ENCODE measurements at places on chromosomes 6 and 20.

DNA sequence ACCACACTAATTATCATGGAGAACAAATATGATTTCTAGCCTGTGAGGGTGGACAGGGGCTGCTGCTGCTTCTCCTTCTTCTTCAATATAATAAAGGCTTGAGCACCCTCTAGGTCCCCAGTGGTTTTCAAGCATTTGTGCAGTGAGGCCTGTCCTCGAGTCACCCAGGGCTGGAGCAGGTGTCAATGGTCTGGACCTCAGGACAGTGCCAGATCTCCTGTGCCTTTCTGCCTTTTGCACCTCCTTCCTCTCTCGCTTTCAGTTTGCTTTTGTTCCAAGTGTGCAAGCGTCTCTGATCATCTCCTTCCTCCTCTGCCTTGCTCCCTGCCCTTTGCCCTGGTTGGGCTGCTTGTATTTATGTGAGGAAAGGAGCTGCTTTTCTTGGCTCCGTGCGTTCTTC is 152.2 kb upstream of the SYNDIG1 start:
- no peak for DNase-seq

- no peak for DNase-seq
Measured at GRCh38 chr6:160398674-160399271, 50.6 kb downstream of the SLC22A3 start.

- DNase-seq, result no peak
Measured at GRCh38 chr6:14055541-14055940, 62.0 kb upstream of the CD83 start.

DNA sequence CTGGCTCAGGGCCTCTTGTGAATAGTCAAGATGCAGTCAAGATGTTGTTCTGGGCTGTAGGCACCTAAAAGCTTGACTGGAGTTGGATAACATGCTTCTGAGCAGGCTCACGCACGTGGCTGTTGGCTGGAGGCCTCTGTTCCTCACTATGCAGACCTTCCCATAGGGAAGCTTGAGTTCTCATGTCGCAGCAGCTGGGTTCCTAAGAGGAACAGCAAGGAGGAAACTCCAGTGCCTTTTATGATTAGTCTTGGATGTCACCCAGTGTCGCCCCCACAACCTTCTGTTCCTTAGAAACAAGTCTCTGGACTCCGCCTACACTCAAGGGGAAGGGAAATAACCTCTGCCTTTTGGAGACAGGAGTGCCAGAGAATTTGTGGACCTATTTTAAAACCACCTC is 210.7 kb downstream of the BCAS1 start:
- no peak for DNase-seq

GRCh38 chr20:43750774-43751166 is 24.0 kb upstream of the GTSF1L start:
- DNase-seq, result no peak

GRCh38 chr6:134863763-134864510 is 86.0 kb downstream of the ALDH8A1 start:
- DNase-seq, result no peak

- no peak for DNase-seq
Measured at GRCh38 chr20:6576726-6577125, 190.8 kb upstream of the BMP2 start.

DNA sequence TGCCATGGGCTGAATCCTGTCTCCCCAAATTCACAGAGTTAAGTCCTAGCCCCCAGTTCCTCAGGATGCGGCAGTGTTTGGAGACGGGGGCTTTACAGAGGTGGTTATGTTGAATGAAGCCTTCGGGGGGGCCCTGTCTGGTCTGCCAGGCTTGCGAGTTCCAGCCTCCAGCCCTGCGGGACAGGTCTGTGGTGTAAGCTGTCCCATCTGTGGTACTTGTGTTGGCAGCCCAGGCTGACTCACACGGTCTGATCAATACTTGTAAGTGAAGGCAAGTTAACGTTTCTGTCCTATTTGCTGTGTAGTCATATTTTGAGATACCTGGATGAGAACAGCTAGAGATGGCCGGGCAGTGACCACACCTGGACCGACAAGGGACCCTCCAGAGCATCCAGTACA is 51.8 kb upstream of the GPR31 start:
- no peak for DNase-seq

- DNase-seq, result no peak
Measured at GRCh38 chr6:70222439-70222749, 80.5 kb downstream of the COL9A1 start.

DNA sequence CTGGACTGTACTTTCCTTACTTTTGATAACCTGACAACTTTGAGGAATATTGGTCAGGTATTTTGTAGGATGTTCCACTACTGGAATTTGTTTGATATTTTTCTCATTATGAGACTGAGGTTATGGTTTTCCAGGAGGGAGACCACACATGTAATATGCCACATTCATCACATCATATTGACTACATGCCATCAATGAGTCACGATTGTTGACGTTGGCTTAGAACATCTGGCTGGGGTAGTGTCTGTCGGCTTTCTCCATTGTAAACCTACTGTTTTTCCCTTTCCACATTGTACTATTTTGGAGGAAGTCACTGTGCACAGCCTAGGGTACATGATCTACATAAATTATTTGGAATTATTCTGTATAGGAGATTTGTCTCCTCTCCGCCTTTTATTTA is 1.4 kb upstream of the STX11 start:
- no peak for DNase-seq

GRCh38 chr6:16828058-16828457 is 66.8 kb upstream of the ATXN1 start:
- no peak for DNase-seq

GRCh38 chr6:70061546-70061945 is 195.2 kb downstream of the COL19A1 start:
- DNase-seq, result no peak

- peak; percentile 71 for DNase-seq
Measured at GRCh38 chr6:44662461-44663121, 275.1 kb downstream of the CDC5L start.

GRCh38 chr20:47490795-47491194 is 10.9 kb upstream of the NCOA3 start:
- no peak for DNase-seq

DNA sequence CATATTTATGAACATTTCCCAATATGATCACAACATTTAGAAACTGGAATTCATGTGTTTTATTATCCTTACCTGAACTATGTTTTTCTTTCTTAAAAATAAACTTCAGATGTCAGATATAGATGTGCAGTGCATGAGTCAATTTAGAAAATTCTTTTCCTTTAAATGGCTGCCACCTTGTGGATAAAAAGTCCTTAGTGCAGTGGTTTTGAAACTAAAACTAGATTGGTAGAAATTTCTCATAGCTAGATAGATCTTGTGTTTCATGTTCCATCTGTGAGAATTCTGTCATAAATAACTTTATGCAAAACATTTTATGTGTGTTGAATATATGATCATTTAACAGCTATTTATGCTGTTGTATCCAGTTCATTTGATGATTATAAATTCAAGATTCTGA is 134.9 kb downstream of the KLHL32 start:
- no peak for DNase-seq

DNA sequence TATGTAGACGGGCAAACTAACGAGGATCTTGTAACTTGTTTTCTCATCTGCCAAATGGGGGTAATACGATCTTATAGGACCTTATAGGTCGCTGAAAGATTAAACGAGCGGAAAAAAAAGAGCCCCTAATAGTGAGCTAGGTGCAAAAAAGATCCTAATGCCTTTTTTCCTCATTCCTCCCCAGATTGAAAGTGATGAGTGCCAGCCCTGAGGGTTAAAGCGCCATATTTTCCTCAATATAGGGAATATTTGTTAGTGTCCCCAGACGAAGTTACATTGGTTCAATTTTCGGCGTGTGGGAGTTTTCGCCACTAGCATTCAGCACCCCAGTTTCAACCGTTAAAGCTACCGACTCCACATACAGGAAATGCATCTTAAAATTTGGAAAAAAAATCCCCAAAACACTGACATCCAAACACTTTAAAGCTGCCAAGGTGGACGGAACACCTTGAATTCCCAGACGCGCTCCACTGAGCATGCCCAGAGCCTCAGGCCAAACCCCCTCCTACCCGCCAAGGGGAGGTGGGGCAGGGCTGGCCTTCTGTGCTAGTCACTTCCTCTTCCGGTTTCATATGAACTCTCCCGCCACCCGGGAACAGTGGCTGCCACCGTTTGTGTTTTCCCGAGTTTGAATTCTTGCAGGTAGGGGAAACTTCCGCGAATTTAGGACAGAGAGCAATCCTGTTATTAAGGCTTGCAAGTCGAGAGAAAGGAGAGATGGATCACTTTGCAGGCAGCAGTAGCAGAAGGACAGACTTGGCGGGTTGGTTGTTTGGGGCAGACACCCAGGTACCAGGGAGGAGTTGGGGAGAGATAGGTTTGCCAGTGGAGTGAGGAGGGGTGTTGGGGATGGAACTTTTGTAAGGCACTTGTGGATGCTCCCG is at the start of gene PRIM2:
PRIM2 (plus strand) TSS at position 571 of the 884 bp plus-strand sequence. CDS start 816 bp downstream, outside the sequence.
- DNase-seq, result no peak

GRCh38 chr6:144931172-144932035 is 646.3 kb downstream of the UTRN start:
- no peak for DNase-seq

GRCh38 chr6:21914121-21914973 is 320.8 kb downstream of the SOX4 start:
- no peak for DNase-seq

DNA sequence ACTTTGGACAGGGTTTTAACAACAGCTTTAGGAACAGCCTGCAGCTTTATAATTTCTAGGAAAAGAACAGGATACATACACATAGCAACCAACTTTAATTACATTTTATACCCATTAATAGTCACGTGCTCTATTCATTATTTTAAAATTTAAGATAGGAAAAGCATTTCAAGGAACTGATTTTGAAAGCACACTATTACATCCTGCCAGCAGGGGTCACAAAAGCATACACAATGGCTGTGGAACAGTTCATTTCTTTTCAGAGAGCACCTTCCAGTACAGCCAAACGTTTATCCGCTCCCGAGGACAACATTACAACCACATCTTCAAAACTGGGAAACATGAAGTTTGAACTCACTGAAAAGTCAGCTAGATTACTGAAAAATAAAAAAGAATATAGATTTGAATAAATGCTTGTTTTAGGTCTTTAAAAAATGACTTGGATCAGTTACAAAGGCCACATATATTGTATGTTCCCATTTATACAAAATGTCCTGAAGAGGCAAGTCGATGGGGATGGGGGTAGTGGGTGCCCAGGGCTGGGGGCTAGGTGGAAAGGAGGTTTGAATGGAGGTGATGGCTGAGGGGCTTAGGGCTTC is 104.6 kb upstream of the EXOC2 start:
- DNase-seq, result no peak

DNA sequence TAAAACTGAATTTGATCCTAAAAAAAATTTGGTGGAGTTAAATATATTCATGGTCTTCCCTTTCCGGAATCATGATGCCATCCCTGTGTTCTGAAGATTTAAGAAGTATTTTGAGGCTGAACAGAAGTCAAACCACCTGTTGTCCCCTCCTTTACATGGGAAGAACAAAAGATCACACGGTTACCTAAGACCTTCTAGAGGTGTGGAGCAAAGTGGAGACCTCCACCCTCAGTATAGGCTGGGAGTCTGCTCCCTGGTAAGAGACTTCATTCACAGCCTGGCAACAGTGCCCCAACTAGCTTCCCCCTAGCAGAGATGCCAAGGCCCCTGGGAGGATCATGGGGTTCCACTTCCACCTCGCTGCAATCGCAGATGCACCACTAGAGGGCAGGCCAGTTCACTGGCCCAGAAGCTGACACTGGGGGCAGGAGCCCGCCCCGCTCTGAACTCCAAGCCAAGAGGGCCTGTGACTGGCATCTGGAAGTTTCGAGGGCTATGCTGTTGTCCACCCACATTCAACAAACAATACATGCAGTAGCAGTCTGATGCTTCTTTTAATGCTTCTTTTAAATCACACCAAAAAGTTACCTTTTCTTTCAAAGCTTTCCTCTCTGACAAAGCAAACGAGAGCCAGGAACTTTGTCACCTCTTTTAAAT is 19.5 kb upstream of the UBE2J1 start:
- no peak for DNase-seq

DNA sequence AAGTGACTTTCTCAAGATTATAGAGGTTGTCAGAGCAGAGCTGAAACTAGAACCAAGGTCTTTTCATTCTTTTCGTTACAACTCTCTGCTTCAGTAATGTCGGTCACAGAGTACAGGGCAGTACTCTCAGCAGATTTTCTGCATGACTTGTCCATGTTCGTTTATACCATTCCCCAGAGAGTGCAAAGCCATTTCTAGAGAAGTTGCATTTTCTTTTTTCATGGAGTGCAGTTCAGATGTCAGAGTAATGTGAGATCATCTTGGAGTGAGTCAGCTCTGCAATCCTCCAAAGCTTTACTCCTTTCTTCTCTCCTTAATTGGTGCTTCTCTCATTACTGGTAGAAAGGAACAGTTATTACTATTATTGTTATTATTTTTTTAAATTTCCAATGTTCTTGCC is 115.6 kb upstream of the B3GAT2 start:
- no peak for DNase-seq

DNA sequence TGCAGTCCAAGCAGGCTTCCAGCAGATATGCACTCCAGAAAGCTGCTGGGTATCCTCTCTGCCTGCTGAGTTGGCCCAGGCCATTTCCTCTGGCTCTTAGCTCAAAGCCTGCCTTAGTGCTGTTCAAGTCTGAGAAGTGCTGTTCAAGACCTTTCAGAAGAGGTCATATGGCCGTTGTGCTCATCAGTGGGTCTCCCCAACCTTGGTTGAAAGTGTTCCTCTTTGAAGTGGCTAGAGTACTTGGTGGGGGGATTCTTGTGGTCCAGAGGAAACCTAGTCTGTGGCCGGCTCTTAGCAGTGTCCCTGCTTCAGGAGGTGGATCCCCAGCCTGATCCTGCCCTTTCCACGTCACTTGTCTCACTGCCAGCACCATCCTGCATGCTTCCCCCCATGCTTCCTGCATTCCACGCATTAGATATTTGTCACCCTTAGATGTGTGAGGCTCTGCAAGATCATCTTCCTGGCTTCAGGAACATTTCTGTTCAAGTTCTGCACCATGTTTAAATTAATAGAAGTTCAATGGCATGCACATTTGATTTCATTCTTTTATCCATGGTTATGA is 105.0 kb downstream of the FIG4 start:
- no peak for DNase-seq

DNA sequence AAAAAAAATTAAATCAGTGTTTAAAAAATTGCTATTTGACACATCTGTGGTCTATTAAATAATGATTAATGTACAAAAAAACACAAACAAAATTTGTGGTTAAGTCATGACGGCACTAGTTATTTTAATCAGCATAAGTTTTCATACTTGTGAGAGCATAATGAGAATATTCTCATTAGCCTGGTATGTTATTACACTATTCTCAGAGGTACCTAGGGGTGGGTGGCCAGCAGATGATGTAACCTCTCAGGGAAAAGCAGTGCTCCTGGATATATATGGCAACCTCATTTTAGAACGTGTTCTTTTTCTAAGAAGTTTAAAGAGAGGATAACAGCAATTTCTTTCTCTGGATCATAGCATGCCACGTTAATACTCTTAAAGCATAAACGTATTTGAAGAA is 109.2 kb downstream of the GJA1 start:
- no peak for DNase-seq

DNA sequence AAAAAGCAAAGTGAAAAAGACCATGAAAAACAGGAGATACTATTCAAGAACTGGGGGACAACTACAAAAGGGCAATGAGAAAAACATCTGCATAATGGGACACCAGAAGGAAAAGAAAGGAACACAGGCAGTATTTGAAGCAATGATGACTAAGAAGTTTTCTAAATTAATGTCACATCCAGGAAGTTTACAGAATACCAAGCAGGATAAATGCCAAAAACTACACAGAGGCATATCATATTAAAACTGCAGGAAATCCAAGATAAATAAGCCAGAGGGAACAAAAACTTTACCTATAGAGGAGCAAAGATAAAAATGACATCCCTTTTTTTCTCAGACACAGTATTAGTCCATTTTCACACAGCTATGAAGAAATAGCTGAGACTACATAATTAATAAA is 193.0 kb downstream of the ERMARD start:
- DNase-seq, result no peak
